ENCODE measurements at places on chromosomes 5 and 9.
A peak's percentile ranks its signal among the peaks of the same experiment; 100 is the strongest.

- DNase-seq: no peak
These were observed 76.7 kb upstream of the CHD1 start for GRCh38 chr5:99005506-99005905.

GRCh38 chr9:36575411-36575882, 2.8 kb downstream of the MELK start:
- DNase-seq: peak; percentile 56

DNA sequence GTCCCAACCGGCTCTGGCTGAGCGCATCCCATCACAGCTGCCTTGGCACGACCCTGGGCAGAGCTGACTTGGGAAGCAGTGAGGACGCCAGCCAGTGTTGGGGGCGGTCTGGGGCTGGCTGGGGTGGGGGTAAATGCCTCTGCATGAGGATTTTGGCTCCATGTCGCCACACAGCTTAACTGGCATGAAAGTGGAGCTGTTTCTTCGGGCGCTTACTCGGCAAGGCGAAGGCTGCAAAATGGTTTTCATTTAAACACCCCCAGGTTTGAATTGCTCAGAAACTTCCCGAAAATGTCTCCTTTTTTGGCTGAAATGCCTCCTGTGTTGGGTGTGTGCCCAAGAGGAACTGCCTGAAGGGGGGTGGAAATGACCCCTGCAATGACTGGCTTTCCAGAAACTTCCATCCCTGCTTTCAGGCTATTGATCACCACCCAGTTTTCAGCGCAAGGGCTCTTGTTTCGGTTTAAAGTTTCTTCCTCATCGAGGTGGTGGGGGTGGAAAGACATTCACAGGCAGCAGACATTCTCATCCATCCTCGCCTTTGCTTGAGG, 38.3 kb downstream of the PTGES start:
- DNase-seq: peak; percentile 66

GRCh38 chr5:168676501-168676900, 97.3 kb upstream of the PANK3 start:
- DNase-seq: no peak

DNA sequence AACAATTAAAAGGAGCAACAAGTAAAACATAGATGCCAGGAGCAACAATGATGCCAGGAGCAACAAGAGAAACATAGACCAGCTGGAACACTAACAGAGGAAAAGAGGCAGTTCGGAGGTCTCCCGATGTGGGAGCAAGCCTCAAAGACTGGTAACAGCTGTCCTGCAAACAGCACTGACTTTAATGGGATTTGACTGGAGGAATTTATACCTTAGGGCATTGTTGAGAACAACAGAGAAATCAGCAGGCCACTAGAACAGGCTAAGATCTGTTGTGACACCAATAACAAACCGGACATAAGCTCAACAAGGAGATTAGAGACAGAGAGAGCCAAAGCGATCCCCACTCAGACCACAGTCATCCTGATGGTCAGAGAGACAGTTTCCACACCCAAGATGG, 11.8 kb upstream of the SYK start:
- DNase-seq: no peak
